ENCODE measurements at places on chromosomes 2 and 18.

- peak; percentile 85 for DNase-seq
Measured at GRCh38 chr2:47488870-47489584, 86.1 kb downstream of the MSH2 start.

DNA sequence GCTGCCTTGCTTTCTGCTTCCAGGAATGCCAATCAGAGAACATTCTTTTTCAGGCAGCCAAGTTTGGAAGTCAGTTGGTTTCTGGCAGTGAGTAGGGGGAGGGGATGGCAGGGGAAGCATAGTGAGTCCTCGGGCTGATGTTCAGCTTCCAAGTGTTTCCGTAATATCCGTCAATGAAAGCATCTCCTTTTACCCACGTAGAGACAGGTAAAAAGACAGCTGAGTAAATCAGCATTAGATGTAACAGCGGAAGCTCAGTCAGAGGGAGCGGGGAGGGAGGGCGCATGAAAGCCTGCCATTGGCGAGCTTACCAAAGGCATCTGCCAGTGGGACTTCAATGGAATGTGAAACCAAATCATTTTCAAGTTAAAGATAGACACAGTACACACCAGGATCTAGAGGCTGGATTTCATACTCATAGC lies 117.1 kb upstream of the DTNA start:
- DNase-seq = peak; percentile 74

DNA sequence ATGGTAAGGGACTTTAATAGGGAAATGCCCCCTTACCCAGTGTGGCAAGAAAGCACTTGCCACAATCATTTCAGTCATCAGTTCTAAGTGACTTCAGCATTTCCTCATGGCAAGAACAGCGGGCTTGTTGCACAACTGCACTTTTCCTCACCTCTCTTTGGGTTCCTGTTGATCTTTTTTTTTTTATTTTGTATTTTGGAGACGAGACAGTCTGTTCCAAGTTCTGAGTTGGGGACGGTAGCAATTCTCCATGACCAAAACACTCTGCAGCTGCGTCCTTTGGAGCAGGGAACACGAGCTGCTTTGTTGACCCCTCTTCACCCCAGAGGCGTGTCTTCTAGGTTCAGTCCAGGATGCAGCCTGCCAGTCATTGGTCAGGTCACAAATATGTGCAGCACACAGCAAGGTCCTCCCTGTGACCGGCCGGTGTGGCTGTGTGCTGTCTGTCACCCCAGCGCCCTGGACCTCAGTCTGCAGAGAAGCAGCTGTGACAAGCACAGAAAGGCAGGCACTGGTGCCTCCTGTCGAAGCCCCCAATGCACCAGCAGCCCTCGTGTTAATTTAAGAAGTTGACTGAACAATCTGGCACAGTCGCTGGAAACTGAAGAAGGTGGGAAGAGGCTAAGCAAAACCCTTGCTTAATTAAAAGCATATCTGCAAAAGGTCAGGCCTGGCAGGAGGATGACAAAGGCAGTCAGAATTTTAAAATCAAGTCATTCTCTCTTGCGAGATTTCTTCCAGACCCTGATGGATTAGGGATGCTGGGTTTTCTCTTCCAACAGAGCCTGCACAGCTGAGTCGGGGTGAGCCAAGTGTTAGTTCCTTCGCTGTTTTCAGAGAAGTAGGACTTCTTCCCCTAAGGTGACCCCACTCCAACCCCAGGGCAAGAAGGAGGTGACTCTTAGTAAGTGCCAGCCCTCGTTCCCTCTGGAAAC lies 96.7 kb upstream of the COPS8 start:
- DNase-seq = peak; percentile 52

DNA sequence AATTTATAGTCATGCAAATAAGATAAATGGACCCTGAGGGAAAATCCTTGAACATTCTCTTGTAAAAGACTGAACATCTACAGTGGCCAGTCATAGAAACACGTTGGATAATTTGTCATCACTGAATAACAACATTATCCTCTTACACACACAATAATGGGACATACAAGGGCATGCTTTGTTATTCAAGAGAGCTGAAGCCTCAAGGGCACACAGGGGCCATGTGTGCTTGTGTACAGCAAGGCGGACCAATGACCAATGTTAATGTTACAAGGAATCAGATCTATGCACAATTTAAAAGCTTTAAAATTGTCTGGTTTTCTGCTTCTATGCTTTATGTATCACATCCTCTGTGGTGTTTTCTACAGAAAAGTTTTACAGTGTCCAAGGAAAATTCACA lies 23.7 kb downstream of the COL6A3 start:
- DNase-seq = no peak

DNA sequence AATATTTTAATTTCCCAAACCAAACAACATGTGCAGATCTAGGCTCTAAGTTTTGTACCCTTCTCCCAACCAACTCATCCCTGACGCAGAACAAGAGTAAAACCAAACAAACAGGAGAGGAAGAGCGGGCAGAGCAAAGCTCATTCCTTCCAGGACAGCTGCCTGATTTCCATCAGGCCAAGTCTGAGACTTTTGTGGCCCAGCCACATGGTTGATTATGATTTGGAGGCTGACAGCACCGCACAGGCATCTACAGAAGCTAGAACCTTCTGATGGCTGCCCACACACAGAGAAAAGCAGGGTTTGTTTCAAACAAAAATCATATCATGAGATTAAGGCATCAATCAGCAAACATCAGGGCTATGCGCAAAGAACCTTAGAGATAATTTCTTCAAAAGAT lies 262.6 kb downstream of the TNS1 start:
- no peak for DNase-seq

- peak; percentile 23 for DNase-seq
Measured at GRCh38 chr2:159613651-159614285, 2.6 kb downstream of the BAZ2B start.

DNA sequence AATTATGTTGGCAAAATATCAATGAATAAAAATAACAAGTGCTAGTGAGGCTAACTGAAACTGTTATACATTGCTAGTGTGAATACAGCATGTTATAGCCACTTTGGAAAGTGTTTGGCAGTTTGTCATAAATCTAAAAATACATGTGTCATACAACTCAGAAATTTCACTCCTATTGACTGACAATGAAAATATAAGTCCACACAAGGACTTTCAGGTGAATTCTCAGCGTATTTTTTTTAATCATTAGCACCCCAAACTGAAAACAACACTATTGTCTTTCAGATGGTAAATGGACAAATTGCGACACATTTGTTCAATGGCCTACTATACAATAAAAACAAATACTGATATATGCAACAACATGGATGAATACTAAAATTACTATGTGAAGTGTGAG lies 884.8 kb downstream of the TRIB2 start:
- DNase-seq = no peak

DNA sequence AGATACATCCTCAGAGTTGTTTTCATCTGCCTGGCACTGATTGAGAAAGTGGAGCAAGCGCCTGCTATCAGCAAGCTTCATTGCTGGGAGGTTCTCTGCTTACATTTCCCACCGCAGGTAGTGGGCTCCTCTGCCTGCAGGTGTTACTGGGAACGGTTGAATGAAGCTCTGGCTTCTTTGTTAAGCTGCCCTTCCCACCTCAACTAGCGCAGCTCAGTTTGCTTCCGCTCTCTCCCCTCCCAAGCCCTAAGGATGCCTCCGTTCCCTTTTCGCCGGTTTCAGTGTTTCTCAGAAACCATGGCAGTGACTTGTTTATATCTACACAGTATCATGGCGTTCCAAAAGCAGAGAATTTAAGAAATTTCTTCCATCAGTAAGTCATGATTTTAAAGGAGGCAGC lies 72.2 kb upstream of the B3GNT7 start:
- no peak for DNase-seq

DNA sequence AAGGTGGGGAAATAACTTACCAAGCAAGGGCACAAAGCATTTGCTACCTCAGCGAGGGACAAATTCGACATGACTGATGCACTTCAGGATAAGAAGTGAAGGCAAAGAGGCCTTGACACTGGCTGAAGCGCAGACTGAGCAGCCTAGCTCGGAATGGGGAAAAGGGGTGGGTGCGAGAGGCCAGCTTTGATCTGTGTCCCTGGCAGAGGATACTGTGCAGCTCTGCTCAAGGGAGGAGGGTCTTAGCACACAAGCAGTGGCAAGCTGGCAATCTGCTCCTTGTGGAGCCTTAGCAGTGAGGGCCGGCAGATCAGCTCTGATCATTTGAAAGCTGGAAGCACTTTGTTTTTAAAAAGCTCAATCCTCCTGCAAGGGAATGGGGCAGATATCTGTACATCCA lies 222.3 kb downstream of the ZBTB7C start:
- no peak for DNase-seq

DNA sequence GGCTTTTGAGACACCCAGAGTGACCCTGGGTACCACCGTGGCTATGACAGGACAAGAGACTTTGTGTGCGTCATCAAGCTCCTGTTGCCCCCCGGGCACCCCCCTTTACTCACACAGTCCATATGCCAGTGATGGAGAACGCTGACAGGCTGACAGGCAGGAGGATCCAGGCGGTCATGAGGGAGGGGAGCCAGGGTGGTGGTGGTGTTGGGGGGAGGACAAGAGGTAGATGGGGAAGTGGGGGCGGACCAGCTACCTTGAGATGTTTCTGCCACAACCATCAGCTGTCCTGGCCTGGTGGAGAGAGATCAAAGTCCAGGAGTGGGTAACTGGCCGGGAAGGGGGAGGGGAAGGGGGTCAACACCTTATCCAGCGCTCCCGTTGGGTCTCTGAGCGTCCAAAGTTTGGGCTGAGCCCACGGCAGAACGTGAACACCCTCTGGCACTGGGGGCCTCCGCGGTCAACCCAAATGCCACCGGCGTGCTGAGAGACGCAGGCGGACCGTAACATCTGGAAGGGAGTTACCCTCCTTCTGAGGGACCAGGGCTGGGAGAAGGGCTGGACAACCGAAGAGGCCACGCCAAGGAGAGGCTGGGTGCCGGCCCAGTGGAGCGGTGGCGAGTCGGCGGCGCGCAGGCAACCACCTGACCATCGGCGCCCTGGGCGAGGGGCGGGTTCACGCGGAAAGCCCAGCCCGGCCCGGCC lies 575 bp downstream of the TMEM150A start:
- peak; percentile 18 for DNase-seq

DNA sequence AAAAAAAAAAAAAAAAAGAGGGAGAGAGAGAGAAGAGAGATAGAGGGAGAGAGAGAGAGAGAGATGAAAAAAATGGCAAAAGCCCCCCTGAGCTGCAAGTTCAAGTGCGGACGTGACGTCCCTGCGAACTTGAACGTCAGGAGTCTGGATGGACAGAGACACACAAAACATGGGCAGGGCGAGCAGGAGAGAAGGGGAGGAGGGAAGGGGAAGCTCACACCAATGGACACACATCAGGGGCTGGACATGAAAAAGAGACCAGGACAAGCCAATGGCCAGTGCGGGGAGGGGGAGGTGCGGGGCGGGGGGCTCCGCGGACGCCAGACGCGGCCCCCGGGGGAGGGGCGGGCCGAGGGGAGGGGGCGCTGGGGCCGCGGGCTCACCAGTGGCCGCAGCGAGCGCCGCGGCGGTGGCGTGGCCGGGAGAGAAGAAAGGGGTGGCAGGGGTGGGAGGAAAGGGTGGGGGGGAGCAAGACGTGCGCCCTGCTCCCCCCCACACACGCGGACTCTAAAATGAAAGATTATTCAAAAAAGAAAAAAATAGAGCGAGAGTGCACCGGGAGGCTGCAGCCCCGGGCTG lies at the start of gene BCL11A:
Gene BCL11A (minus strand): TSS at position 160 of the 579 bp plus-strand sequence. CDS start 384 bp downstream, outside the sequence.
- peak; percentile 97 for DNase-seq

DNA sequence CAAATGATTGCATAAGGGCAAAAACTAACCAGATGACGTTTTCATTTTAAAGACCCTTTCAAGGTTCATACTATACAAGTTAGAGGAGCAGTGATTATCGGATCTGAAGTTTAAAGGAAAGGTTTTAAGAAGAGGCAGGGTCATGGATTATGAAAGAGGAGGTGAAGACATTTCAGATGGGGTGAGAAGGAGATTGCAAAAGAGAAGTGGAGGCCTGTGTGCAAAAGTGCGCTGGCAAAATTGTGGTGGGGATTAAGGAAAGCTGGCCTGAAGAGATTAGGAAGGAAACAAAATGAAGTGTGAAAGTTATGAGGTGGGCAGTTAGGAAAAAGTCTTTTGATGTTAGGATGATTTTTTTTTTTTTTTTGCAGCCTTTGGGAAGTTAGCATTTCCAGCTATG lies 935.7 kb upstream of the FAM98A start:
- no peak for DNase-seq

DNA sequence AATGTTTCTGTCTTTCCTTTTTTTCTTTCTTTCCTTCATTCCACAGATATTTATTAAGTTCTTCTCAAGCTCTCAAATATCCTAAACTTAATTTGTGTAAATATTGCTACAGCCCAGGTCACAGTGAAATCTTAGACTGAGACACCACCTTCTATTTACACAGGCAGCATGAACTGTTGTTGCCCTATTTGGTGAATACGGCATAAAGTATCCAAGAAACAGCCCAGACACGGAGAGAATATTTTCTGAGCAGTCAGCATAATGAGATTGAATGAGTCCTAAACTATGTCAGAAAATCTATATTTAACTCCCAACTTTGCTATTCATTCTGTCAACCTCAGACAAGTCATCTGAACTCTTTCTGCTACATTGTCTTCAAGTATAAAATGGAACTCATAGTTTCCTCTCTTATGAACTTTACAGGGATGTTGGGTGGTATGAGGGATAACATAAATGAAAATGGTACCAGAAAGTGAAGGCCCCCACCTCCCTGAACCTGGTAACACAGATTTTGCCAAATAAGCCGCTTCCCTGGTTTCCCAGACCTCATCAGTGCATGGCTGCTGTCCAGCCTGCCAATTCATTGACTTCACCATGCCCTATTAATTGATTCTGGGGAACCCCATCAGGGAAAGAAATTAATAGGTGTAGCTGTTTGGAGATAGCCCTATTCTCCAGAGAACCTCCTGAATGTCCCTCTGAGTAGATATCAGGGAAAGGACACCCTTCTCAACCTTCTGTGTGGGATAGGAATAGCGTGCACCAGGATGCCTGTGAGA lies 235.9 kb downstream of the SETBP1 start:
- DNase-seq = no peak

GRCh38 chr2:6025391-6025790 lies 333.2 kb downstream of the SOX11 start:
- no peak for DNase-seq

DNA sequence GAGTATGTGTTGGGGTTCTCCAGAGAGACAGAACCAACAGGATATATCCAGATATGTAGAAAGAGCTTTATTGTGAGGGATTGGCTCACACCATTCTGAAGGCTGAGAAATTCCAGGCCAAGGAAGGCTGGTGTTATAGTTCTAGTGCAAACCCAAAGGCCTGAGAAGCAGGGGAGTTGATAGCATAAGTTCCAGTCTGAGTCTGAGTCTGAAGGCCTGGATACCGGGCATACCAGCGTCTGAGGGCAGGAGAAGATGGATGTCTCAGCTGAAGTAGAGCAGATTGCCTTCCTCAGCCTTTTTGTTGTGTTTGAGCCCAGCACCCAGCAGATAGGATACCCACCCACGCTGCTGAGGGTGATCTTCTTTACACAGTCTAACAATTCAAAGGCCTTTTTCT lies 211.7 kb upstream of the RASGRP3 start:
- no peak for DNase-seq

DNA sequence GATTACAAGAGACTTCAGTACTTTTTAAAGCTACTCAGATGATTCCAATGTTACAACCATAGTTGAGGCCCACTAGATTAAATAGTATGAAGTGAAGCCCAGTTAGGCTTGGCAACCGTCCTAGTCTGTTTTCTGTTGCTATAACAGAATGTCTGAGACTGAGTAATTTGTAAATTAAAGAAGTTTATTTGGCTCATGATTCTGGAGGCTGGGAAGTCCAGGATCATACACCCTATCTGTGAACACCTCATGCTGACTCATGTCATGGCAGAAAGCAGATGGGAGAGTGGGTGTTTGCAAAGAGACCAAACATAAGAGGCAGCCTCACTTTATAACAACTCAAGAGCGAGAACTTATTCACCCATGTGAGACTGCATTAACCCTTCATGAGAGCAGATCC lies 63.1 kb downstream of the CCDC150 start:
- no peak for DNase-seq
